Aorta (tissue), 5 donors: ENCODE measurements at places on chromosomes 4 and X. TPM values are rescaled to one million over a fixed set of nuclear protein-coding genes. Genes with fewer than 3 reads are reported as not detected.

DNA sequence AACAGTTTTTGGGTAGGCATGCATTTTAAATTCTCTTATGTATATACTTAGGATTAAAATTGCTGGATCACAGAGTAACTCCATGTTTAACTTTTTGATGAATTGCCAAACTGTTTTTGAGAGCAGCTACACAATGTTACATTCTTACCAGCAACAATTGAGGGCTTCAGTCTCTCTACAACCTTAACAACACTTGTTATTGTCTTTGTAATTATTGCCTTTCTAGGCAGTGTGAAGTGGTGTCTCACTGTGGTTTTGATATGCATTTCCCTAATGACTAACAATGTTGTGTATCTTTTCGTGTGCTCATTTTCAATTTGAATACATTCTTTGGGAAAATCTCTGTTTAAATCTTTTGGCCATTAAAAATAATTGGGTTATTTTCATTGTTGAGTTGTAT, 17.3 kb upstream of the F11 start:
- H3K27ac ChIP-seq: no peak overlapping the region
- DNase-seq: no peak

N4BP2 gene
- 7.2 TPM for total RNA-seq

ODAPH gene
- not detected for total RNA-seq

GRCh38 chr4:98862371-98862770, 66.6 kb downstream of the EIF4E start:
- no peak for DNase-seq
- H3K4me1 ChIP-seq: no peaks in the 10 kb centered on the region
- H3K36me3 ChIP-seq: no peaks in the 10 kb centered on the region
- no peaks in the 10 kb centered on the region for H3K27me3 ChIP-seq
- H3K27ac ChIP-seq: no peak overlapping the region

DNA sequence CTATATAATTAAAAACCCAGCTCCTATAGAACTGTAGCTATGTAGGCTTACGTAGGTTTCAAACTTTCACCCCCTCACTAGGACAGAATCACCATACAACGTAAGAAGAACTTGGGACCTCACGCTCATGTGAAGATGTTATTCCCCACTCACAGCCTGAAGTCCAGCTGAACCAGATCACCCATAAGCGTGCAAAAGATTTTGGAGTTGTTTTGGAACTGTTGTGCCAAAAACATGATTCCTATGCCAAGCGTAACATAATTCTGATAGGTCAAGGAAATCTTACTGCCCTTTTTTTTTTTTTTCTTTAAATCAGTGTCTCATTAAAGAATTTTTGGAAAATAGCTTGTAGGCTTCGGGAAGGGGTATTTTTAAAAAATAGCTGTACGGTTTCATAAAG, 57.0 kb downstream of the LCORL start:
- H3K27ac ChIP-seq: no peak overlapping the region
- no peaks in the 10 kb centered on the region for H3K36me3 ChIP-seq
- H3K27me3 ChIP-seq: no peaks in the 10 kb centered on the region

FAM9B gene
- total RNA-seq: not detected

DNA sequence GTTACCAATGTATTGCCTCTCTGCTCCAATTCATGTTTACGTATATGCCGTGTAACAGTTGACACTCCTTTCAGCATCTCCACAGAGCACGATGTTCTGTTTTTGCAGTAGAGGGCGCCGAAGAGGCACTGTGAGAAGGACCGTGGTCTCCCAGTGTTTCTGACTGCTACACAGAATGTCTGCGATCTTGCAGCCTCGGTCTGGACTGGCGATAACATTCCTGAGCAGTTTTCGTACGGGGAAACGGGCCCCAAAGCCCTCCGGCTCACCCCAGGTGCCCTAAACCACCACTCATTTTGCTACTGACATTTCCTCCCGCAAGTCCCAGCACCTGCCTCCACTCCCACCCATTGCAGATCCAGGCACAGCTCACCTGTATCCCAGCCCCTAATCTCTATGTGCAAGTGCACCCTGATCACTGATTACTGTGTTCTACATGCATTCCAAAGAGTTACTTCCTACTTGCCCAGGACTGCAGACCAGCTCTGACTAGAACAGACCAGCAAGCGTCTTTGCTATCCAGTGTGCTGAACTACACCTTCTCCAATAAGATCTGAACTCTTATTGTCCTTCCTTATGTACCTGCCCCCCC, 12.4 kb upstream of the NFXL1 start:
- no peaks in the 10 kb centered on the region for H3K27me3 ChIP-seq
- H3K4me3 ChIP-seq: no peak overlapping the region

- H3K36me3 ChIP-seq: no peaks in the 10 kb centered on the region
- H3K27ac ChIP-seq: no peak overlapping the region
- no peak for DNase-seq
- no peaks in the 10 kb centered on the region for H3K4me1 ChIP-seq
- H3K27me3 ChIP-seq: no peaks in the 10 kb centered on the region
Measured at GRCh38 chr4:91359041-91360031, 944.4 kb upstream of the GRID2 start.

DMD gene
- 175 TPM for total RNA-seq

ARMCX1 gene
- total RNA-seq: 31.5 TPM

CLNK gene
- 0.26 TPM for total RNA-seq

DNA sequence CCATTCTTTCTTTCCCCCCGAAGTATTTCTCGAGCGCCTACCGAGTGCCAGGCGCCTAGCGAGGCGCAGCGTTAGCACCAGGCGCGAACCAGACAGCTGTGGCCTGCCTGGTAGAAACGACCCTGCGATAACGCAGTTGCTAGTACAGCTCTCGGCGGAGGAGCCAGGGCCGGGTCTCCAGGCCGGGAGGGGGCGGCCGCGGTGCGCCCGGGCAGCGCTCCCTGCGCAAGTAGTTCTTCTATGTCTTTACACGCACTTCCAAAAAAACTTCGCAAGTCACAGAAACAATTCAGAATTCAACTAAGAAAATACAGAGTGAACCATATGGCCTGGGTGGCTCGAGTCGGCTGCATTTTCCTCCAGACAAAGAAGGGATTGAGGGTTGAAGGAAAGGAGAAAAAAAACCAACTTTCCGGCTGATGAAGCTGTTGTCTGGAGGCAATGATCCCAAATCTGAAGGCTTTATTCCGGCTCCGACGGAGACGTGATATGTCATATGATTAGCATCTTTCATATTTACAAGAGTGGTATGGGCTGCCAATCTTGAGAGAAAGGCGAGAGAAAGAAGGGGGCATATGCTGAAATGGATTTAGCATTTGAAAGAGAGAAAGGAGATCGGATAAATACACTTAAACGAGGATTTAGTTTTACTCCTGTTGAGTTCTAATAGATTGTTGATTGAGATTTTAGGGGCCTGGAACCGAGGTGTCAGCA, 7.2 kb upstream of the NEUROG2 start:
- H3K4me1 ChIP-seq: no peaks in the 10 kb centered on the region
- H3K4me3 ChIP-seq: no peak overlapping the region
- no peak overlapping the region for H3K27ac ChIP-seq
- no peaks in the 10 kb centered on the region for H3K36me3 ChIP-seq
- no peaks in the 10 kb centered on the region for H3K27me3 ChIP-seq
- no peak for DNase-seq

PLK4 gene
- 1.3 TPM for total RNA-seq
